ENCODE measurements at places on chromosomes 13 and 19.

- DNase-seq = no peak
Observed at GRCh38 chr13:30266756-30267155, 40.6 kb downstream of the KATNAL1 start.

DNA sequence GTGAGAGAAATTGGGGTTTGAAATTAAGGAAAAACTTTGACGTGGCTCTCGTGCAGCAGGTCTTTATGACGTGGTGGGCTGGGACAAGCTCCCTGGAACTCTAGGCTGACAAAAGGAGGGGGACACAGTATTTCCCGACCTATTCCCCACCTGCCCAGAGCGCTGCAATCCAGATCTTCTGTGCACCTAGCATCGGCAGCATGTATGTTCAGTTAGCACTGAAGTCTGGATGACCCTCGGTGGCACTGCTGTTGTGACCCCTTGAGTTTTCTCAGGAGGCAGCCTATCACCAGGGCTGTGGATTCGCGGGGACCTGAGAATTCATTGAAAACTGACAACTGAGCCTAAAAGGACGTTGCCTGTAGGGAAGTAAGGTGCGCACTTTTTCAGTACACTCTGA lies 9.1 kb upstream of the ZNF536 start:
- DNase-seq = no peak

GRCh38 chr13:76812206-76812897 lies 73.9 kb downstream of the KCTD12 start:
- no peak for DNase-seq

GRCh38 chr13:28049880-28050875 lies 50.2 kb downstream of the FLT3 start:
- DNase-seq = no peak

- peak; percentile 47 for DNase-seq
Observed at GRCh38 chr13:24693862-24694471, 13.8 kb downstream of the ATP12A start.

GRCh38 chr13:46544208-46544607 lies 8.8 kb upstream of the LRCH1 start:
- no peak for DNase-seq

GRCh38 chr19:42576241-42576640 lies 18.5 kb downstream of the CEACAM8 start:
- DNase-seq = no peak

DNA sequence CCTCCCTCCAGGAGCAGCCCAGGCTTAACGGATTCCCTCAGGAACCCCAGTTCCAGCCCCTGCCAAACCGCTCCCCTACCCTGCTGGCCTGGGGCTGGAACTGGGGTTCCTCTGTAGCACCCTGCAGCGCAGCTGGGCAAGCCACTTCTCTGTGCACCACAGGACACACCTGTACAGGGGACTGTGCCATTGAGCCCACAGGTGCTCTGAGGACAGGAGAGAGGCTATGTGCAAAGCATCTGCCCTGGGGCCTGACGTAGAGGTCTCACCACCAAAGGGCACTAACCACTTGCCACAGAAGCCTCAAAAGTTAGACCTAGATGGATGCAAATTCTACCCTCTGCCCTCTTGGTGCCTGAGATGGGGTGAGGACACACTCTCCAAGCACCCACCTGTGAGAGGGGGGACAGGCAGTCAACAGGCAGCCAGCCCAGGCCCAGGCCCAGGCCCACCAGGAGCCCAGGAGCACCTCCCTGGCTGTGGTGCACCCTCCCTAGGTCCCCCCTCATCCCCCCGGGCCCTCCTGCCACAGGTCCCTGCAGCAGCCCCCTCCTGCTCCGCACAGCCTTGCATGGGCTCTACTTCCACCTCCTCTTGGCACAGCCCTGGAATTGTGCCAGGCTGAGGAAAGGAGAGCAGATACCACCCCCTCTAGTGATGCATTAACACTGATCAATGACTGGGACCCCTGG lies 27.6 kb upstream of the SLC35E1 start:
- no peak for DNase-seq

GRCh38 chr13:102905905-102906771 lies 60.3 kb downstream of the ERCC5 start:
- DNase-seq = no peak

- no peak for DNase-seq
Observed at GRCh38 chr19:58429745-58430144, 10.2 kb downstream of the ZNF132 start.

DNA sequence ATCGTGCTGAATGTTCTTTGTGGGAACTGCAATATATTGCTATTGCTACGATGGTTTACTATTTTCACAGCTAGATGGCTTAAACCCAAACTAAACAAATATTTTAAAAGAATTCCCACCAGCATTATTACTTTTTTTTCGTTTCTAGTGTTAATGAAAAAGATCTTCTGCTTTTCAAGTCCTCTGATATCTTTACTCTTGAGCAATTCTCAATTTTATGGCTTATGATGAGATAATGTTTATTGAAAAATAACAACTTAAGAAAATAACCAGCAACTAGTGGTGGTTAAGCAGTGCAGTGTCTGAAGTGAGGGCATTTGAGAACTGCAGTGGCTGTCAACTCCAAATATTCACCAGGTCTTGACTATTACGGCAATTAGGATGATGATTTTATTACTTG lies 360.4 kb downstream of the ENOX1 start:
- DNase-seq = no peak

DNA sequence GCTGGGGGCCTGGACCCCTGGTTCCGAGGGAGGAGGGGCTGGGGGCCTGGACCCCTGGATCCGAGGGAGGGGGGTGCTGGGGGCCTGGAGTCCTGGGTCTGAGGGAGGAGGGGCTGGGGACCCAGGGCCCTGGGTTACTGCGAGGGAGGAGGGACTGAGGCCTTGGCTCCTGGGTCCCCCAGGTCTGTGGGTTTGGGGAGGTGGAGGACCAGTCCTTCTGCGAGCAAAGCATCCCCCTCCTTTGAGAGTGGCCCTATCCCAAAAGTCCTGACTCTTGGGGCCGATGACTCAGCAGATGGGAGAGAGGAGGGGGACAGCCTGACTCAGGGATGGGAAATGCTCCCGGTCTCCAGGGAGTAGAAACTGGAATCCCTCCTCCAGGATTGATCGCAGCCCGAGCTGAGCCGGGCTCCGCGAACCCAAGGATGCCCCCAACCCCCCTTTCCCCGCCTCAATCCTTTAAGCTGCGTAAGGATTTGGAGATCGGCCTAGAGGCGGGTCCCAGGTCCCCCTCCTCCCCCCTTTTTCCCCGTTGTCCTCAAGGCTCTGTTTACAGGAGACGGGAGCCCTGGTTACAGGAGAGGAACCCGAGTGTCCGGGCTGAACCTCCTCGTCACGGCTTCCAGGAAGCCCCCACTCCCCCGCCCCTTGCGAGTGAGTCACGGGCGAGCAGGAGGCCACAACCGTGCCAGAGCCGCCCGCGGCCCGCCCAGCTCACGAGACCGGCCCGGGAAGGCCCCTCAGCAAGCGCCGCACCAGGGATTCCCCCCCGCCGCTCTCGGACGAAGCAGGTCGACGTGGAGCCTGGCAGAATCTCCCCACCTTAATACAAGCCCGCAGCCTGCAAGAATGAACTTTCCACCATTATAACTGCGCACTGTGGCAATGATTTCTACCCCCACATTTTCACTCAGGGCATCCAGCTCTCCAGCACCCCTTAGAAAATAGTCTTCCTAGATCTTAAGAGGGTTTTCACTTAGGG lies 3.0 kb upstream of the ZFP36 start:
- peak; percentile 97 for DNase-seq

DNA sequence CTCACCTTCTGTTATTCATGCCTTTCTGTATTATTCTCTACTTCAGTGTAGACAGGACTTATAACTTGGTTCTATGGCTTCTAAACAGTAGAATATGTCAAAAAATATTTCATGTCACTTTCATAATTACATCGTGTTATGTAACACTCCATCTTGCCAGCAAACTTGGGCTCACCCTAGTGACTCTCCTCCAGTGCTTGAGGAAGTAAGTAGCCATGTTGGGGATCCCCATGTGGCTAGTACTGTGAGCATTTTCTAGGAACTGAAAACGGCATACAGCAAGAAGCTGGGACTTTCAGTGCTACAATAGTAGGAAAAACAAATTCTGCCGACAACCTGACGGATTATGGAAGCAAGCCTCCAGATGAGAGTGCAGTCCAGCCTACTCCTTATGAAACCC lies 495.6 kb downstream of the SLITRK6 start:
- no peak for DNase-seq

GRCh38 chr19:1452802-1453524 lies 3.0 kb downstream of the APC2 start:
- no peak for DNase-seq

DNA sequence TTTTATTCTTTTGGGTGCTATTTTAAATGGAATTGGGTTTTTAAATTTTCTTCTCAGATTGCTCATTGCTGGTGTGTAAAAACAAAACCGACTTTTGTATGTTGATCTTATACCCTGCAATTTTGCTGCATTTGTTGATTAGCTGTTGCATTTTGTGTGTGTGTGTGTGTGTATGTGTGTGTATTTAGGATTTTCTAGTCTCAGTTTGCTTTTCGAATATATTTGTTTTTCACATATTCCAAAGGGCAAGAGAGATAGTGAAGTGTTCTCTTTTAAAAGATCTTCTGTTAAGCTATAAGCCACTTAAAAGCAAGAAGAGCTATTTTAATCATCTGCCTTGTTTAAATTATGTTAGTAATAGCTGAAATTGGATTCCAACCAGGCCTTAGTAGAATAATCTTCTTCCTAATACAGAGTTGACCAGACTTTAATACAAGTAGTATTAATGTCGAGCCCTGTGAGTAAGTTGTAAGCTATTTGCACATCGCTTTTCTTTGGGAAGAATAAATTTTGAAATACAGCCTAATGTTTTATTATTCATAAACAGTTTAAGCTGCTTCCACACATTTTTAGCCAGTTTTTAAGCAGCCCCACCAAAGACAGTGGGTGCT lies 57.4 kb downstream of the TM9SF2 start:
- no peak for DNase-seq

GRCh38 chr19:2167896-2168618 lies 4.3 kb downstream of the DOT1L start:
- peak; percentile 33 for DNase-seq

DNA sequence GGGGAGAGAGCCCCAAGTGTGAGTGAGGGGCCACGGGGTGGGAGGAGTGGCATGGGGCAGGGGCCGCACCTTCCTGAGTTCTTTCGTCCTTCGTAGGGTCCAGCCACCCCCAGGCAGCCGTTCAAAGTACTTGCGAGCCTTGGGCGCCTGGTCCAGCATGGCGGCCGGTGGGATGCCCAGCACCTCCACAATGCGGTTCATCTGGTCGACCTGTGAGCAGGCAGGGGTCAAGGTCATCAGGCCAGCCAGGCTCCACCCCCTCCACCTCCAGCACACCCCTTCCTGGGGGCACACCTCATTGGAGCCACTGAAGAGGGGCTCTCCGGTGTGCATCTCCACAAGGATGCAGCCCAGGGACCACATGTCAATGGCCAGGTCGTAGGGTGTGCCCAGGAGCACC lies 6.7 kb downstream of the DYRK1B start:
- no peak for DNase-seq

GRCh38 chr19:55418185-55418584 lies 10.6 kb upstream of the UBE2S start:
- peak; percentile 61 for DNase-seq

GRCh38 chr13:46717275-46717674 lies 79.7 kb downstream of the ESD start:
- no peak for DNase-seq

- DNase-seq = no peak
Observed at GRCh38 chr13:22735011-22735995, 445.5 kb upstream of the SGCG start.

- no peak for DNase-seq
Observed at GRCh38 chr13:114131583-114132418, 622 bp downstream of the RASA3 start.

DNA sequence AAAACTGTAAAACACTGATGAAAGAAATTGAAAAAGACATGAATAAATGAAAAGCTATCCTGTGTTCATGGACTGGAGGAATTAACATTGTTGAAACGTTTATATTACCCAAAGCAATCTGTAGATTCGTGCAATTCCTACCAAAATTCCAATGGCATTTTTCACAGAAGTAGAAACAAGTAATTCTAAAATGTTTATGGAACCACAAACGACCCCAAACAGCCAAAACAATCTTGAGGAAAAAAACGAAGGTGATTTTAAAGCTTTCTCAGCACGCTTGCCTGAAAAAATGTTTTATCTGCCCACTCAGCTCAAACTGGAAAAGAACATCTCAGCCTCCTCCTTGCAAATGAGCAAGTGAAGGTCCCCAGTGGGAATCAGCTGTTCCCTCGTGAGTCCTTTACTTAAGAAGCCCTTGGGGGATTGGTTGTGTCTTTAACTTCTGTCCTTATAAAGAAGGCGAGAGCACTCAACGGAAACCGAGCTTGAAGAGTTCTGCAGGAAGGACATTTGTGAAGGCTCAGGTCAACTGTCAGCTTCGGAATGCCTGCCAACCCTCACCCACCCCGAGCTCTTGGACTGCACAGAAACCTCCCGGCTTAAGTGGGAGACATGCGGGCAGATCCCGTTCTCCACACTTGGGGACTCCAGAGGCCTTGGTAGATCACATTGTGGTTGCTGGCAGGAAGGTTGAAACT lies 256.0 kb upstream of the IRS2 start:
- DNase-seq = no peak

GRCh38 chr13:81320516-81320915 lies 979.6 kb upstream of the SPRY2 start:
- DNase-seq = no peak

- peak; percentile 86 for DNase-seq
Observed at GRCh38 chr13:106570299-106570852, 2.4 kb upstream of the ARGLU1 start.

DNA sequence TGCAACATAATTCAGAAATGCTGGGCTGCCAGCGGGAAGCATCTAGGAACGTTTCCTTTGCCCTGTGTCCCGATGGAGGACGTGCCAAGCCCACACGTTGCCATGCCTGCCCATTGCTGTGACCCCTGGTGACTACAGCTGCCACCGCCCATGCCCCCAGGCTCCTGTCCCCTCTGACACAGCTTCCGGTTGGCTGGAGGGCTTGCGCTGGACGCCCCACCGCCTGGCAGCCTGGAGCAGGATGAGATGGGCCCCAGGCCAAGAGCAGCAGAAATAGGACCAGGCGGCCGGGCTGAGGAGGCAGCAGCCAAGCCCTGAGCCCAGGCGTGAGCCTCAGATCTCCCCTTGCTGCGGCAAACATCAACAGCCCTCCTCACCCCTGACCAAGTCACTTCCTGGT lies 125.9 kb downstream of the COL4A2 start:
- no peak for DNase-seq

DNA sequence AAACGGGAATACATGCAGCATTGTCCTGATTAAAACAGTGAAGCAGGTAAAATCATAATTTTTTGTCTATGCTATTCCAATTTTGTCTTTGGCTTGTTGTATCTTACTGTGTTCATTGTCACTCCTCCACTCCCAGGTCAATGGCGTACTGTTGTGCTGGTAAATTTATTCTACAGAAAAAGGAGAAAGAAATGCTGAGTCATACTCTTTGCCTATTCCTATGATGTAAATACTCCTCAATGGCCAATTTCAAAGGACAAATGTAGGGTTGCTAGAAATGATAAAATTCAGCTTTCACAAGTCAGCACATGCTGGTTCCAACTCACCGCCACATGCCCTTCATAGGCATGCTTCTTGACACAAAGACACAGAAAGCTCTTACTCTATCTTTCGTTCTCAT lies 694.4 kb upstream of the PCDH20 start:
- DNase-seq = no peak

- DNase-seq = no peak
Observed at GRCh38 chr19:18008814-18009213, 844 bp downstream of the ARRDC2 start.

GRCh38 chr19:35229601-35230000 lies 1.1 kb upstream of the FAM187B start:
- no peak for DNase-seq
